ENCODE measurements at places on chromosomes 3 and 15.

GRCh38 chr3:38163117-38163840 is 2.1 kb upstream of the OXSR1 start:
- DNase-seq: peak; percentile 44

- peak; percentile 82 for DNase-seq
Observed at GRCh38 chr3:46440531-46441294, 24.0 kb downstream of the LTF start.

GRCh38 chr15:58732625-58733363 is 16.7 kb downstream of the ADAM10 start:
- DNase-seq: no peak

DNA sequence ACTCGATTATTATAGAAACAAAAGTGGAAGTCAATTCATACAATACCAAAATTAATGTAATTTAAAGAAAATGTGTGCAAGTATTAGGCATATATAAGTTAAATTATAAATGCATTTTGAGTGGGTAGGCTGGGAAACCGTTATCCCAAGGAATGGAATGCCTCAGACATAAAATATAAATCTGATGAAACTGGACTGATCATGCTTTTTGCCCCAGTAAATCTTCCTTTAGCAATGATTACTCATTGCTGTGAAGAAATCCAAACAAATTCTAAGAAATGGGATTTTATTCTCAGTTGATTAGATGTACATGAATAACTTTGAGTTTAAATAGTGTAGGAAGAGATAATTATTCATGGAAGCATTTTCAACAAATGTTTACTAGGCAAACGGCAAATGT is 185.5 kb upstream of the KCNMB2 start:
- no peak for DNase-seq

DNA sequence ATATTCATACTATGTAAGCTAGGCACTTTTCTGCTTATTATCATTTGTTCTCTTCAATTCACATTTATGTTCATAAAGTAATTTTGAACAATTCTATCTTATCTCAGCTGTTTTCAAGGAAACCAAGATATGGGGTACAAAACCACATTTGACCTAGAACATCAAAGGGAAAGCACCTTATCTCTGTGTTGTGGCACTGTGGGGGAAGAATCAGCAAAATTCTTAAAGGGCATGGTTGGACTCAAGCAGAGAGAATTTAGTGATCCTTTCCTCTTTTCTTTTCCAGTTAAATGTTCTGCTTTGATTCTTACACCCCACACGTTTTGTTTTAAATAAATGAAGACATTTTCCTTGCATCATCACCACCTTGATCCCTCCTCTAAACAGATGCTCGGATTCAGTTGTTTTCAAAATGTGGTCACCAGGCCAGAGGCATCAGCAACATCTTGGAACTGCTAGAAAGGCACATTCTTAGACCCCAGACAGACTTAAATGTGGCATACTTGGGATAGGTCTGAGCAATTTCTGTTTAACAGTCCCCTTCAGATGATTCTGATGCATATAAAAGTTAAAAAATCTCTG is 128.4 kb upstream of the TP63 start:
- DNase-seq: no peak

DNA sequence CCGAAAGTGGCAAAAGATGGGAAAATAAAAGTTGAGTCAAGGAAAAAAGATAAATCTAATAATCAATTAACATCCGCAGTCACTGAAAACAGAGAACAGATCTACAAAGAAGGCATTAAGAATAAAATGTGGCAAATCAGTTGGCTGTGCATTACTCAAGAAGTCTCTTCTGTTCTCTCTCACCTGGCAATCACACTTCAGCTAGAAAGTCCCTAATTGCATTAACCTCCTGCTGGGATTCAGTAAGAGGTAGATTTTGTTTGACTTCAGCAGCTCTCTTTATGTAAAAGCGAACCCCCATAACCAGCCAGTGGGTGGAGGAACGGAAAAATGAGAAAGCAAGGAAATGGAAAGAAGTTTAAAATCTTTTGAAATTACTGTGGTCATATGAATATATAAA is 94.7 kb upstream of the PLXND1 start:
- no peak for DNase-seq

GRCh38 chr3:129624347-129625071 is 18.0 kb upstream of the PLXND1 start:
- DNase-seq: peak; percentile 81

DNA sequence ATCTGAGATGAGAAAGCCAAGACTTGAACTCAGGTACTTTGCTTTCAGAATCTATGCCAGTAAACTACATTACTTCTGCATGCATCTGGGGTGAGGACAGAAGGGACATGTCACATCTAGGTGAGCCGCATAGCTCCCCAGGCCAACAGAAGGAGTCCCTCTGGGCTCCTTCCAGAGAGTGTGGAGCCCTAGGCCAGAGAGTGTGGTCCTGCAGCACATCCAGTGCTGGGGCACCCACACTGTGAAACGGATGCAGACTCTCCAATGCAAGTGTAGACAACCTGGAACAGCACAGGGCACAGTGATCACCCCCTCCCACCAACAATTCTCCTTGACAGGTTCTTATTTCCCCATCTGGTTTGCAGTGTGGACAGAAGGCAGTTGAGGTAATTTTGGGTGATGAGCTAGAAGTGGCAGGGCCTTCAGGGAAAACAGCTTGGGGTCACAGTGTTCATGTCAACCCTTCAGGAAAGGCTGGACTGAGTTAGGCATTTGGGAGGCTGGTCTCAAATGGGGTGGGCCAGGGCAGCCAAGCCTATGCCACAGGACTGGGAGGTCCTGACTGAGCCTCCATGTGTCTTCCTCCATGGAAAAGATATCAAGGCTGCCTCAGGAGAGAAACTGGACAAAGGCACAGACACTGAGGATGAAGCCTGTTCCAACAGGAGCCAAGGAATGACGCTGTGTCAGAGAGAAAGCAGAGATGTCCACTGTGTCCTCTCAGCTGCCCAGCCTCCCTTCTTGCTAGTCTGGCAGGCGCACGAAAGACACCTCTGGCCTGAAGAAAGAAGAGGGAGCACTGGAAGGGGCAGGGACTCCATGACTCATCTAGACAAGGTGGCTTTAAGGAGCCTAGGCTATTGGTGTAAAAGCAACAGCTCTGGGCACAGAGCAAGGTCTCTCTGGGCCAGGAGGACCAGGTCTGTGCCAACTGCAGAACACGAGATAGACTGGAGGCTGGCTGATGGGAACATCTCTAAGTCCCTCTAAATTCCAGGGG is 1.7 kb downstream of the PLCD1 start:
- DNase-seq: no peak

- no peak for DNase-seq
Observed at GRCh38 chr3:15361494-15362214, 29.3 kb upstream of the SH3BP5 start.

DNA sequence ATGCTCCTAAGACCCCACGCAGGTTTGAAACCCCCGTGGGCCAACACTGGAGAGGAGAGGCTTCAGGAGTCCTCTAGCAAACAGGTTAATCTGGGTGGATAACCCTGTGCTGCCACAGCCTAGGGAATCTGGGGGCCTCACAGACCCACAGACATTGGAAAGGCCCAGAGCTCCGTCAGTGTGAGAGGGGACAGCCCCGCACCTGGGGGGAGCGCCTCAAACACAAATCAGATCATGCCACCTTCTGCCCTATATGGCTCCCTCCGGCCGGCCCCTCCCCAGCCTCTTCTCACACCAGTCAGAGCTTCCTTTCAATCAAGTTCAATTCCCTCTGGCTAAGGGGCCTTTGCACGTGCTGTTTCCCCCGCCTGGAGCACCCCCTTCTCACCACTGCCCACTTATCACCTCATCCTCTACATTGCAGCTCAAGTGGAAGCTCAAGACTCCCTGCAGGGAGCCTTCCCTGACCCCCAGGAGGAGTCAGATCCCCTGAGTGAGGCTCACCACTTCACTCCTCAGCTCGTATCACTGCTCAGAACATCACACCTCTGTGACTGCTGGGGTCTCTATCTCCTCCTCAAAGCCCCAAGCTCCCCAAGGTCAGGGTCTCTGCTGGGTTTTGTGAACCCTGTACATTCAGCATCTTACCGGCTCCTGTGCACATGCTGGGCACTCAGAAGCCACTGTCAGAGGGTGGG is 24.1 kb downstream of the FBLN2 start:
- DNase-seq: no peak

GRCh38 chr15:80582816-80583423 is 112.2 kb upstream of the ABHD17C start:
- no peak for DNase-seq

DNA sequence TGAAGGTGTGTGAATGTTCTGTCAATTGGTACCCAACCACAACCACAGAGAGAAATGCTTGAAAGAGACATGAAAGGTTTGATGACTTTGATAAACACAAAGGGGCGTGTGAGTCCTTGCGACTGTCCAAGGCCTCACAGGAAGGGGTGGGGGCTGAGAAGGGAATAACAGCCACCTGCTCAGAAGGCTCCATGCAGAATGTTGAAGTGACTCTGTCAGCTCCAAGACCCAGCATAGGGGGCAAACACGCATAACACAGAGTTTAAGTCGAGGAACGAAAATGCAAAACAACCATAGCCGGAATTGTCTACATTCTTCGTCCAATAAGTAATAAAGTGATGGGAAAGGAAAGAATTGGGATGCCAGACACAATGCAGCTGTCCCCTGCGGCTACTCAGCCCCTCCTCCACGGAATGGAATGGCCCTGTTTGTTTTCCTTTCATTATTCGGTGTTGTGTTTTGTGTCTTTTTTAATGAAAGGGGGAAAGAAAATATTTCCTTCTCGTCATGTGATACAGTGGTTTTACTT is 19.9 kb downstream of the TMEM212 start:
- DNase-seq: no peak

- DNase-seq: no peak
Observed at GRCh38 chr3:172848910-172849309, 98.4 kb downstream of the ECT2 start.

- DNase-seq: no peak
Observed at GRCh38 chr3:143276592-143276991, 157.0 kb downstream of the CHST2 start.

DNA sequence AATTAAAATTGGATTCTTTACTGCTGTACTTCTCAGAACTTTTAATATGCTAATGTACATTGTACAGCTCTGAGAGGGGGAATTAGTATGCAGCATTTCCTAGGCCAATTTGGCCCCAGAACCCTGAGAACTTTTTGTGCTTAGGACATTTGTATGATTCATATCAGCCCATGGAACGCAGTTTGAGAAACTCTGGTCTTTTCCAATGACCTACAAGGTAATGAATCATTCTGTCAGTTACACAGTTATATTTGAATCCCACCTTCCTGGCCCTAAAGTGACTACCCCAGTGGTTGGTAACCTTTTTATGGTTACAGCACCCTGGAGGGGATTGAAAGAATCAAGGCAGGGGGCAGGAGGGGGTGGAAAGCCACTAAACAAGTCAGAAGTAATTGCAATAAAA is 25.6 kb upstream of the KBTBD12 start:
- DNase-seq: no peak

- no peak for DNase-seq
Observed at GRCh38 chr3:99568663-99569335, 69.6 kb upstream of the COL8A1 start.

DNA sequence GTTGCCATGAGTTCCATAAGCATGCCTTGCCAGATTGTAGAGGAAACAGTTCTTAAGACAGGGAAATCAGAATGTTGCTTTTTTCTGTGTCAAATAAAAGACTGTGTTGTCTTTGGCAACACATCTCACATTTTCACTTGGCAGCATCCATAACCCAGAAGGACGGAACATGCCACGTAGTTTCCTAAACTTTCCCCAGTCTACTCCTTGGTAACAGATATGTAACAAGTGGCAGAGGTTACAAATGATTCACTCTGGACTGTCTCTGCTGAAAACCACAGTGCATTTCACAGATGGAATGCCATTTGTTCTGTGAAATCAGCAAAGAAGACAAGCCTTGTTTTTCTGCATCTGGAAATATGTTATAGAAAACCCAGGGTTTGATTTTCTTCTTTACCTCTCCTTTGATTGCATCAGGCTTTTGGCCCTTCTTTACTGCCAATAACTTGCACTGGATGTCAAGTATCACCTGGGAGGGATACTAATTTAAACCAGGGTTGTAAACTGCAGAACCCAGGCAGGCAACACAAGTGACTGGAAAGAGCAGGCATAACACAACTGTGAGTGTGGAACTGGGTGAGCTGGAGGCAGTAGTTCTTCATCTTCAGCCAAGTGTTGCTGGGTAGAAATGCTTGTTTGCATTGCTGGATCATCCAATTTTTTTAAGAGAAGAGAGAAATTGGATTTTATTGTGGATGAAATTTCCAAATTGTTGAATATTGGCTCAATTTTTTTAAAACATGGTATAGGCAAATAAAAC is 124.4 kb upstream of the FOXB1 start:
- DNase-seq: no peak

DNA sequence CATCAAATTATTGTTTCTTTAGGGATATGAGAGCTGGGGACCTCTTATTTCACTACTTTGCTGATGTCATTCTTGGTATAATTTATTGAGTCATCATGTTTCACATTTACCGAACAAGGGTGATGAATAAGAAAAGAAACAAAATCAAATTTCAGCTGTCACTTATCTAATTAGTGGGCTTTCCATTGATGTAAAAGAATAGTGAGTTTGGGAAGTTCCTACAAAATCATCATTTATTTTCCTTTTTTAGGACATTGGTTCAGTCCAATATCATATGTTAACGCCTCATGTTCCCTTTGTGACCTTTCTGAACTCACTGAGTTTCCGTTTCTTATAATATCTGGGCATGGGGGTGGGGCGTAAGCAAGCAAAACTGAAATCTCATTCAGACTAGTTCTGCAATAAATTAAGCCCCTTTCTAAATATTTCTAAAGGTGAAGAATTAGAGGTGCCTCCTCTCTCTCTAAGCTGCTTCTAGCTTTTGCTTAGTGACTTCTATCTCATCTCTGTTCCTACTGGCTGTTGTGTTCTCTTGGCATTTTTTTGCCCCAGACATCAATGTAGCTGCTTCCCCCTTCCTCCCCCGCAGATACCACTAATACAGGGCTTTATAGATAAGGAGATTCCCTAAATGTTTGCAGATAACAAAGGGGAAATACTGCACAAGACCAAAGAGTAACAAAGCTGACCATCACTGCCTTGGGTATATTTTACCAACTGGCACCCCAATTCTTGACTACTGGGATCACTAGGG is 238.0 kb upstream of the CTNNB1 start:
- no peak for DNase-seq

DNA sequence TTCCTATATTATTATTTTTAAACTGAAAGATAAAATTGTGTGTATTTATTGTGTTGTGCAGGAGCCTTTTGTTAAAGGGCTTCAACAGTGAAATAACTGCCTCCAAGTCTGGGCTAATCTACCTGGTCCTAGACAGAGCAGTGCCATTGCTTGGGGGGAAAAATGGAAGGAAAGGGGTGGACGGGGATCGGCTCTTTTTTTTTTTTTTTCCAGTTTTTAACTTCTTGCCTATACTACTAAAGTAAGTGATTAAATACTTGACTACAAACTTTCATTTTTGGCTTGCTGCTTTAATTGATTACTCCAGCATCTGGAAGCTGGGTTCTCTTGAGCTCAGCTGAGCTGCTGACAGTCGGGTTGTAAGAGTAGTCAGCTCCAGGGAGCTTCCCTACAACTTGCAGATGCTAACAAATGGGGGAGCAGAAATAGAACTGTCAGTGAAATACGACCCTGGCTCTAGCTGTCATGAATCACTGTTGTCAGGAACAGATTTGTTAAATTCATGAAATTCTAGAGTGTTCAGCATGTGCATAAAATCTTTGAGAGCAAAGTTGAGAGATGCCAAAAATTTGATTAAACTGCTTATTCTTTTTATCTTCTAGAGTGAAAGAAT is 276.7 kb downstream of the ROBO1 start:
- no peak for DNase-seq

Measured in Kasumi-1 (cell line).